Tracheal epithelial cell (primary cell): ENCODE measurements at places on chromosomes 7 and 10. TPM values are rescaled to one million over a fixed set of nuclear protein-coding genes. Genes with fewer than 3 reads are reported as not detected.

NEUROD6 gene
- total RNA-seq, result not detected in 2 replicates

MPP7 gene
- total RNA-seq, result 6.3 and 23.7 TPM in 2 replicates

BEND7 gene
- total RNA-seq, result 1.3 and 6.0 TPM in 2 replicates

ACBD7 gene
- 0.21 and 0.48 TPM in 2 replicates for total RNA-seq

RBP3 gene
- total RNA-seq, result not detected in 2 replicates
